ENCODE measurements at places on chromosomes 7 and 10. TPM values are rescaled to one million over a fixed set of nuclear protein-coding genes. Genes with fewer than 3 reads are reported as not detected.

AGBL3 gene
- 1.7 TPM for total RNA-seq

CRHR2 gene
- total RNA-seq = not detected

AASS gene
- total RNA-seq = 28.0 TPM

PDZD7 gene
- 5.1 TPM for total RNA-seq

CTAGE15 gene
- 0.28 TPM for total RNA-seq

IL6 gene
- 0.69 TPM for total RNA-seq

CACNB2 gene
- total RNA-seq = 1.0 TPM

TMEM130 gene
- 0.24 TPM for total RNA-seq

STEAP2 gene
- total RNA-seq = 8.8 TPM

CUZD1 gene
- 0.11 TPM for total RNA-seq

ACTL6B gene
- 0.90 TPM for total RNA-seq

WEE2 gene
- total RNA-seq = not detected

HTR5A gene
- total RNA-seq = not detected

C10orf67 gene
- not detected for total RNA-seq

PRXL2A gene
- total RNA-seq = 36.1 TPM

ADGRA1 gene
- 0.37 TPM for total RNA-seq

PTN gene
- total RNA-seq = 17.3 TPM

MCM7 gene
- total RNA-seq = 383 TPM

All from H7 (cell line).